ENCODE measurements at places on chromosomes 2 and 18.

GRCh38 chr2:191152482-191153240 lies 1.9 kb upstream of the STAT4 start:
- DNase-seq, result no peak

- no peak for DNase-seq
Observed at GRCh38 chr18:666177-666576, 8.7 kb downstream of the TYMS start.

- no peak for DNase-seq
Observed at GRCh38 chr2:86541334-86541733, 21.9 kb downstream of the CHMP3 start.

- DNase-seq, result no peak
Observed at GRCh38 chr2:62112179-62112578, 83.7 kb upstream of the B3GNT2 start.

DNA sequence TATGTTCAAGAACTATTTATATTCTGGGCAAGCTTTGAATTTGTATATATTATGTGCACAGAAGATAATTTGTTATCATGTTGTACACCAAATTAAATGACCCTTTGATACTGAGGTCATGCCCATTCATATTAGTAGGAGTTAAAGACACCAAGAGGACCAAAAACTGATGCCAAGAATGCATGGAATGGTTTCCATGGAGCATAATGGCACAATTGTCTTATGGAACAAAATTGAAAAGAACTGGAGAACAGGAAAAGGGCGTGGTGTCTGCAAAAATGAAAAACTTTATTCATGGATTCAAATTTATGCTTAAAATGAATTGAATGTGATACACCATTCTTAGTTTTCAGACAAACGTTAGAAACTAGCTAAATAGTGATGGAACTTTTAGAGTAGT lies 24.1 kb upstream of the RBMS1 start:
- DNase-seq, result no peak

Data from activated CD8-positive, alpha-beta memory T cell treated with anti-CD3 and anti-CD28 coated beads for 4 hours (primary cell).